Astrocyte of the spinal cord (primary cell): ENCODE measurements at places on chromosomes 4 and X.
A peak's percentile ranks its signal among the peaks of the same experiment; 100 is the strongest.

GRCh38 chr4:182238355-182238931, 4.8 kb upstream of the TENM3 start:
- peak; percentile 43 for DNase-seq

DNA sequence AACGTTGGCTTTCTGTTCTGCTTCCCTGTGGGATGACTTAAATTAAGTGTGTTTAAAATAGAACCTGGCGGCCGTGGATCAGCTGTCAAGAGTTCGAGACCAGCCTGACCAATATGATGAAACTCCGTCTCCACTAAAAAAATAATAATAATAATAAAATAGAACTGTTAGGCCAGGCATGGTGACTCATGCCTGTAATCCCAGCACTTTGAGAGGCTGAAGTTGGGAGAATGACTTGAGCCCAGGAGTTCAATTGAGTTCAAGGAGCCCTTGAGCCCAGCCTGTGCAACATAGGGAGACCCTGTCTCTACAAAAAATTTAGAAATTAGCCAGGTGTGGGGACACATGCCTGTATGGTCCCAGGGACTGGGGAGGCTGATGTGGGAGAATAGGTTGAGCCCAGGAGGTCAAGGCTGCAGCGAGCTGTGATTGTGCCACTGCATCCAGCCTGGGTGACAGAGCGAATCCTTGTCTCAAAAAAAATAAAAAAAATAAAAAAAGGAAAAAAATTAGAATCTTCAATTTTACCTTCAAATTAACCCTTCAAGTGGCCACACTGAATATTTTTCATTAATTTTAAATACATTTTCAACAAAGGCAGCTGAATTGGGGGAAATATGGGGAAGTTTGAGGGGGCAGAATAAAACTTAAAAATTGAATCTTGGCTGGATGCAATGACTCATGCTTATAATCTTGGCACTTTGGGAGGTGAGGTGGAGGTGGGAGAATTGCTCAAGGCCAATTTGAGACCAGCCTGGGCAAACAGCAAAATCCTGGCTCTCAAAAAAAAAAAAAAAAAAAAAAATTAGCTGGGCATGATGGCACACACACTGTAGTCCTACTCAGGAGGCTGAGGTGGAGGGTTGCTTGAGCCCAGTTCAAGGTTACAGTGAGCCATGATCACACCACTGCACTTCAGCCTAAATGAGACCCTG, 31.8 kb upstream of the HSD17B13 start:
- DNase-seq: peak; percentile 43

DNA sequence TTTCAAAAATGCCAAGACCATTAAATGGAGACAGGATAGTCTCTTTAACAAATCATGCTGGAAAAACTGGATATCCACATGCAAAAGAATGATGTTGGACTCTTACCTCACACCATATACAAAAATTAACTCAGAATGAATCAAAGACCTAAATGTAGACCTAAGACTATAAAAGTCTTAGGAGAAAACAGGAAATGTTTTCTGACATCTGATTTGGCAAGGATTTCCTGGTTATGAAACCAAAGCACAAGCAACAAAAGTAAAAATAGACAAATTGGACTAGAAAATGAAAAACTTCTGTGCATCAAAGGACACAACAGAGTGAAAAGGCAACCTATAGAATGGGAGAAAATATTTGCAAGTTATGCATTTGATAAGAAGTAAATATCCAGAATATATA, 37.6 kb downstream of the ARFIP1 start:
- DNase-seq: no peak

GRCh38 chr4:170374770-170375169, 285.0 kb upstream of the AADAT start:
- DNase-seq: no peak
